ENCODE measurements at places on chromosomes 12 and 14.

DNA sequence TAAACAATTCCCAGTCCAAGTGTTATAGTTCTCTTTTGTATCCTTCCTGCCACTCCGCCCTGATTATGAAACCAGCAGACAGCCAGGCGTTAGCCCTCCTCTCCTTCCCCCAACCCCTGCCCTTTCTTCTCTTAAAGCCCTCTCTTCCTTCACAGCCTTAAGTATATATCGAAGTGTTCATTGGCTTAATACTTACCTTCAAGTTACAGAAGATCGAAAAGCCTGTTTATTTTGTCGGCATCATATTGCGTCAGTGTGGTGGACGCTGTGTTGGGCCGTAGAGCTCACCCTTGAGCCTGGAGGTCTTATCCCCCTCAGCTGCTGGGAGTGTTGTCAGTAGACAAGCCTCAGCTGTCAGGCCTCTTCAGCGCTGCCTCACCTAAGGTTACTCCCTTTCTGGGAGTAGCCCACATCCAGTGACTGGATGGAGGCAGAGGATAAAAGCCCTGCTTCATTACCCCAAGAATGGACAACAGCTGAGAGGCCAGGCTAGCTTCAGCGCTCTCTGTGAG, 36.2 kb downstream of the CMAS start:
- DNase-seq = no peak

DNA sequence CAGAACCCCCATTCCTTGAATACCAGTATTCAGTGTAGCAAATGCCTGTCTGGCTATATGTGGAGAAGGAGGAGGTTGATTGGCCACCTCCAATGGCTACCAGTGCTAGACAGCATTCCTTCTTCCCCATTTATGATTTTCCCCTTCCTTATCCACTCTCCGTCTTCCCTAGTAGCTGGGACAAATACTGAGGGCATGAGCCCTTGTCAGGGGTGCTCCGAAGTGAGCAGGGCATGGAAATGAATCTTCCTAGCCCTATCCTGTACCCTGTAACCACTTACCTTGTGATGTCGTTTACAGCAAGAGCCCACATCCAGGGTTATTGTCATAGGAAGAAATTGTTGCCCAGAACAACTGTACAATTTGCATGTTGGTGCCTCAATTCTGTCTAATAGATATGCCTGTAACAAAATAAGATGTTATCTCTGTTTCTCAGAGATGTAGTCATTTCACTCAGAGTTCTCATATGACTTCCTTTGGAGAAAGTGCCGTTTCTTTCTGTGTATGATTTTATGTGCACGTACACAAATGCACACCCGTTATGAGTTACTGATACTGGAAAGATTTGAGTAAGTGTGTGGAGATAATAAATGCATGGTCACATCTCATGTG, 423.7 kb downstream of the EGLN3 start:
- no peak for DNase-seq

GRCh38 chr12:96471368-96472050, 17.9 kb upstream of the CFAP54 start:
- DNase-seq = no peak

DNA sequence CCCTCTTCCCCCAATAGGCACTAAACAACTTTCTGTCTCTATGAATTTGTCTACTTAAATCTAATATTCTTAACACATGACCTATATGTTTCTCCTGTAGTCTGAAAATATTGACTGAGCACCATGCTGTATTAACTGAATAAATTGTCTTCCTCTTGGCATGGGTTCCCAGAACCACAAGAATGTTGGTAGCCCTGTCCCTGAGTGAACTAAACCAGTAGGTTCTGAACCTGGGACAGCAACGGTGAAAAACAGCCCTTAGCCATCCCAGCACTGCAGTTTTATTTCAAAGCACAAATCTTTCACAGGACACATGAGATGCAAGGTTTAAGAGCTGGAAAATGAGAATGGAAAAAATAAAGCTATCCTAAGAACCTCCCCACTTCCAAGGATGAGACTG, 20.4 kb upstream of the HSP90B1 start:
- no peak for DNase-seq

DNA sequence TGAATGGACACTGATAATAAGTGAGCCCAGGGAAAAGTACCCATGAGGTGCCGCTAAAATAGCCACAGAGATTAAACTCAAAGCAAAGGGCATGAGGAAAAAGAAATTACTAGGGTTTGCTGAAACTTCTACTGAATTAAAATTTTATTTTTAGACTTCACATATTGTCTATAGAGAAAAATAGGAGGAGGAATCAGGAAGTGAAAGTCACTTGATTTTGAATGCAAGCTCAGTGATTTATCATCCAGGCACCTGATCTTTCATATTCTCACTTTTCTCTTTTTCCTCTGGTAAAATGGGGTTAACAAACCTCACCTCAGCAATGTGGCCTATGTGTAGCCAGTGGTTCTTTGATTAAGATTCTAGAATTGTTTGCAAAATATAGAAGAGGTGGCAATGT, 479.8 kb downstream of the BCL11B start:
- no peak for DNase-seq

- no peak for DNase-seq
These were observed 145.4 kb upstream of the ABCD2 start for GRCh38 chr12:39764944-39765560.

DNA sequence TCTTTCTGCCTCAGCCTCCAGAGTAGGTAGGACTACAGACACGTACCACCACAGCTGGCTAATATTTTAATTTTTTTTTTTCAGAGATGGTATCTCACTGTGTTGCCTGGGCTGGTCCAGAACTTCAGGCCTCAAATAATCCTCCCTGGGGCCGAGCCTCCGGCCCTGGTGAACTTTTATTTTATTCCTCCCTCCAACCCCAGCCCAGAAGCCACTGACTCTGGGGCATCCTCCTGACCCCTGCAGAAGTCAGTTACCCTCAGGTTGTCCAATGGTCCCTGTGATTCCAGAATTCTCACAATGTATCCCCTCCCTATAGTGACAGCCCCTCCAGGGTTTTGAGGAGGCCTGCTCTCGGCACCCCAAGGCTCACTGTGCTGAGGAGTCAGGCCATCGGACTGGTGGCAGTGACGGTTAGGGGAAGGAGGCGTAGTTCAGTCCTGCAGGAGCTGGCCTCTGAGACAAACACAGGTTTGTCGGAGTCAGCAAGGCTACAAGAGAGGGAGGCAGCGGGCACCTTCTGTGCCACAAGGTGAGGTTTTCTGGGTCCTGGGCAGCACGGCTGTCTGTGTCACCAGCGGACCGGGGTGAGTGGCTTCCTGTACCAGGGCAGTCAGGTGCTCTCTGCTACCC, 19.4 kb upstream of the FIGNL2 start:
- DNase-seq = no peak

DNA sequence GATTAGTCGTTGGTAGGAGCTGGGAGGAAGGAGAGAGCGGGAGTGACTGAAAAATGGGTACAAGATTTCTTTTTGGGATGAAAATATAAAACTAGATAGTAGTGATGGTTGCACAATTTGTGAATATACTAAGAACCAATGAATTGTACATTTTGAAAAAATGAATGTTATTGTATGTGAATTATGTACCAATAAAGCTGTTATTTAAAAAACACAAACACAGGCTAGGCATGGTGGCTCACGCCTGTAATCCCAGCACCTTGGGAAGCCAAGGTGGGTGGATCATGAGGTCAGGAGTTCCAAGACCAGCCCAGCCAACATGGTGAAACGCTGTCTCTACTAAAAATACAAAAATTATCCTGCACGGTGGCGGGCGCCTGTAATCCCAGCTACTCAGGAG, 32.1 kb downstream of the PPP1R13B start:
- no peak for DNase-seq

GRCh38 chr14:78509516-78509915, 339.3 kb downstream of the NRXN3 start:
- no peak for DNase-seq

DNA sequence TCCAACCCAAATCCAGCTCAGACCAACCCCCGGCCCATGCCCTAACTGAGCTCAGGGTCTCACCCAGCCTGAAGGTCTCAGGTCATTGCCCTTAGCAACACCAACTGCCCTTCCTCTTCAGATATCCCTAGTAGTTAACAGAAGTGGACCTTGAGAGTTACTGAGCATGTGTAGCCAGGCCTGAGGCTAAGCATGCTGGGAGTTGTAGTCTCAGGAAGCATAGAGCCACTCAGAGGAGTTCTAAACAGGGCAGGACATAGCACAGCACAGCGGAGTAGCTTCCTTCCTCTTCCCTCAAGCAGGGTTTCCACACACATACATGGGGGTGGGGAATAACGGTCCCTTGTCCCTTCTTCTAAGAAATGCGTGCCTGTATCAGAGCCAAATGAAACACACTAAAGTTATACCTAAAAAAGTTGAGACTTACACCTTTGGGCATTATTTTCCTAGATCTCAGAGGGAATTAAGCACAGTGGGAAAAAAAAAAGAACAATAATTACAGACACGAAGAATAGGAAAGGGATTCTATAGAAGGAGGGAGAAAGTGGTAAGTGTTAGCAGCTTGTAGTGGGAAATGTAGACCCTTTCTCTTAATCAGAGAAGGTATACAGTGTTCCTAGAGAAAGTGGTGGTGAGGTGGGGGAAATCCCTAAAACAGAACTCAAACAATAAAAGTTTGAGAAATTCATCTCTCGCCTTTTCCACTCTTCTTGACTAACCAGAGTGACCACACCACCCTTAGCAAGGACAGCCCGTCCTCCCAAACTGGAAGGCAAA, 4.4 kb downstream of the KMT2D start:
- no peak for DNase-seq

DNA sequence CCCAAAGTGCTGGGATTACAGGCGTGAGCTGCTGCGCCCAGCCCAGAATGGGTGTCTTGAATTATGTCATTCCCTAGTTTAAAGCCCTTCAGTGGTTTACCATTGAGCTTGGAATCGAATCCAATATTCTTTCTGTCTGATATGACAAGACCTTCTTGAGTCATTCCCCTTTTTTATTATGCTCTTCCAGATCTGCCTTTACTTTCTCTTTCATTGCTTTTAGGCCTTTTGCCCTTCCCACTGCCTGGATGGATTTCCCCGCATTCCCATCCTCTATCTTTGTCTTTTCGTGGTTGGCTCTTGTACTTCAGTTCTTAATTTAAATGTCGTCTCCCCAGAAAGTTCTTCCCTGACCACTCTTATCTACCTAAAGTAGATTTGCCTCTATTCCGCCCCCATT, 1.6 kb downstream of the TRAFD1 start:
- DNase-seq = no peak

DNA sequence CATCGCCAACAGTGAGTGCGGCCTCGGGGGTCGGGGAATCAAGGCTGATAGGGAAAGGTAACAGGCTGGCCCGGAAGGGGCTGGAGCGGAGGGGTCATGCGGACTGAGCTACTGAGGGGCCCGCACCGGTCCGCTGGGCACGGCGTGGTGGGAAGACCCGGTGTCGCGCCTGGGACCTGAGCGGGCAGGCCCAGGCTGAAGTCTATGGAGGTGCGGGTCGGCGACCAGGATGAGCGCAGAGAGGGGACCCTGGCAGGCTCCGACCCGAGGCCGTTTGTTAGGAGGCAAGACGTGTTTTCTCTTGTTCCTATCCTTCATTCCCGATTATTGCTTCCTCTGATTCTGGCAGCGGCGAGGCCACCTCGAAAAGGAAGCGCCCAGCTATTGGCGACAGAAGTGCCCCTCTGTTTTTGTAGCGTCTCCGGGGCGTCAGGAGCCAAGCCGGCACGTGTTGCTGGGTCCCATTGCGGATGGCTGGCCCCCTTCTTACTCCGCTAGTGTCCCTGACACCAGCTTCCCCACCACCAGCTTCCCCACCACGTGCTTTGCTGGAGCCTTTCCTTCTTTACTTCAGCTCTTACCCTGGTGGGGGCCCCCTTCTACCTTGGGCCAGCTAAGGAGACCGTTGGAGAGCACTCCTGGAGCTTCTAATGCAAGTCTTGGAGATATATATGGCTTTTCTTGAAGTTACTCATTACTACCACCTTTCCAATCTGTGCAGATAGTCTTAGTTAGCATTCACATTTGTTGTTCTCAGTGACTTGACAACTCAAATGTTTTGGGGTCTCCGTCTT, 653 bp downstream of the PA2G4 start:
- DNase-seq = no peak

DNA sequence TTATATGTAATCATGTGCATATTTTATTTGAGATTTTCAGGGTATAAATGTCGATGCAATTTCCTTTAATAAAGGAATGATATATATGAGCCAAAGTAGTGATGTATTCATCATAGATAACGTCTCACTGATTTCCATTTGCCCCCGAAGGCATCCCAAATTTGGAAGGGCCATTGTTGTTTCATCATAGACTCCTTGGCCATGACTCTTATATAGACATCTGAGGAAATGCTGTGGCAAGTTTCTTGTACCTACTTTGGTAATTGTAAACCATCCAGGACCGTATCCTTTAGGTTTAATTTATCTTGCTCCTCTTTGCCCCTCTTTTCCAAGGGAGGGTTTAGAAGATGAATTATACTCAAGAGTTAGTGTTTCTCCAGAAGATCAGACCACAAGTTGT, 84.7 kb downstream of the SAMD4A start:
- no peak for DNase-seq

DNA sequence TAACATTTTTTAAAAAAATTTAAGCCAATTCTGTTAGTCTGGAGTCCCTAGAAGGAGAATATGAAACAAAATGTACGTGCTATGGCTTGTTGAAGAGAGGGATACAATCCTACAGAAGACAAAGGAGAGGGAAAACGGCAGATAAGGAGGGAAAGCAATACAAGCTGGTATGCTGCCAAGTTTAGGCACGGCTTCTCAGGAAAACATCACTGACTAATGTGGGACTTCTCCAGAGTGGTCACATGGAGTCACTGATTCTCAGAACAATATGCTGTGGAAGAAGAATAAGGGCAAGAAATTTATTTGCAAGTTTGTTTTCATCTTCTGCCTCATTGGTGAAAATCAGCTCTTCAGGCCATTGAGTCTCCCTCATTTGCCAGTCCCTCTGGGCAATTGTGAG, 22.9 kb upstream of the NR1H4 start:
- no peak for DNase-seq

GRCh38 chr12:15886372-15887042, 4.3 kb downstream of the STRAP start:
- no peak for DNase-seq

DNA sequence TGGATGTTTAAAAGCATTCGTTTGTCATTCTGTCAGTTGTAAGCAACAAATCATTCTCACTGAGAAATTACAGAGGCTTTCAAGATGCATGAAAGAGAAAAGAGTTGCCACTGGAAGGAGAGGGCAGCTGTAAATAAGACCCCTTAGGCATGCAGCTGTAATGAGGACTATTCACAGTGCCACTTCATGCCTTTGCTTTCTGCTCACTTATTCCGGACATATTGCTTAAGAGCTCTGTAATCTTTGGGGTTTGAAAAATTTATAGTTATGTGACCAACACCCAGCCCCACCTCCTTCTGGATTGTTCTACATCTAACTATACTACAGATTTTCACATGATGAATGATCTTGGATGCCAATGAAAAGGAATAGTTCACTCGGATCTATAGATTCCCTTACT, 194.8 kb upstream of the DCN start:
- DNase-seq = no peak

DNA sequence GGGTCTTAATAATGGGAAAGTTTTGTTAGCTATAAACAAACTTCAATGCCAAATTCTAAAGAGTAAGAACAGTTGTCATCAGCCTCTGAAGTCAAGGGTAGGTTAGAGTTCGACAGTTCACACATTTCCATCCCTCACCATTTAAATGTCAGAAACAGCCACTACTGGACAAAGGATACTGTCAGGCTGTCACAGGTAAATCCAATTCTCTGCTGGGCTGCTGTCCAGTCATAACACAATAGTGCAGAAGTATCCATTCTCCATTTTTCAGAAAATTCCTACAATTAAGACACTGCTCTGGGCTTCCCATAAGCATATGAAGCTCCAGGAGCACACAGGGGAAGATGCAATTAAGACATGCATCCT, 221.4 kb downstream of the RPS29 start:
- DNase-seq = no peak

- no peak for DNase-seq
These were observed 189.5 kb upstream of the PLEKHG7 start for GRCh38 chr12:92513231-92513730.

- no peak for DNase-seq
These were observed 952.0 kb upstream of the USP15 start for GRCh38 chr12:61308220-61308619.
